ENCODE measurements at places on chromosomes 5 and 9.

DNA sequence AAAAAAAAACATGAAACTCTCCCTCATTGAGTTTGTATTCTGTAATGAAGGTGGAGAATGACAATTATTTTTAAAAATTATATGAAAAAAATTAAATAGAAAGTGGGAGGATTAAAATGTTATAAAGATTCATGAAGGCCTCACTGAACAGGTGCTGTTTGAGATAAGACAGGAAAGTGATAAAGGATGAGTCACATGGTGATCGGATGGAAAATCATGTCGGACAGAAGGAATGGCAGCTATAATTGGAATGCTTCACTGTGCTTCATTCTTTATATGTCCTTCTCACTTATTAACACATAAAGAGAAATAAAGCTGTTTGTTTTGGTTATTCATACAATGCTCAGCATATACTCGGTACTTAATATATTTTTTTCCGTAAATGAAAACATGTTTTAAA lies 464.5 kb upstream of the RGMB start:
- DNase-seq = no peak

DNA sequence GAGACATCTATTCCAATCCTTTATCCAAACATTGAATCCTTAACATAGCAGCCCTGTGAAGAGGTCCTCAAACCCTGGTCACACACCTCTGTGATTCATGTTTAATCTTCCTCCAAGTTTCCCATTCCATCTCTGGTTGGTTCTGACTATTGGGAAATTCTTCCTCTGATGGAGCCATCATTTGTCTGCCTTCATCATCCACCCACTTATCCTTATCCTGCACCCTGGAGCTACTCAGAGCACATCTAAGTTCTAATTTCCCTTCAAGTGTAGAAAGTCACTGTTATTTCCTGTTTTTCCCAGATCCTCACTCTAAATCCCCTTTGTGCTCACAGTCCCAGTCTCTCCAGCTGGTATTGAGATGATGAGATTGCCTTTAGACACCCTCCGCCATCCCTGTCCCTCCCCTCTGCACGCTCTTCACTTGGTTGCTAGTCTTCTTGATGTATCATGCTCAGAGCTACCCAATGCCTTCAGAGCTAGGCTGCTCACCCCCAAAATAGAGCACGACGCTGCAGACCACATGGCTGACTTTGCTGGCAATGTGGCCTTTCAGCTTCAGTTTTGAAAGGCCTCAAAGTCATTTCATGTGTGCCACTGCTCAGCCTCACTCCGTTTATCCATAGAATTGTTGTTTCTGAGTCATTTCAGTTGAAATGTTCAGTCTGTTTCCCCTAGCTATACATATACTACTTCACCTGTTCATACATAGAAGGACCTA lies 154.3 kb downstream of the PALM2AKAP2 start:
- no peak for DNase-seq

DNA sequence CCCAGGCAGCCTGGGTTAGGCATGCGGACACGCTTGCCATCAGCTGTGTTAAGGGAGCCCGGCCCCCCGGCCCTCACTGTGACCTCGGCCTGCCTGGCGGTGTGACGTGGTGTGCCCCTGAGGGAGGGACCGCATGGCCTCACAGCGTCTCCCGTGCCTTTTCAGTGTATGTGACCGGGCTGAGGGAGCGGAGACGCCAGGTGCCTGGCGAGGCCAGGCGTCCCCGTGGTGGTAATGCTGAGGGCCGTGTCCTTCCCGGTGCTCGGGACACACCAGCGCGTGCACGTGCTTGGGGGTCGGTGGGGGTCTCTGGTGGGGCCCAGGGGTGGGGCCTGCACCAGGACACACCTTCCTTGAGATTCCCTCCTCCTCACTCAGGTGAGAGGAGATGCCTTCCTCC lies 10.9 kb downstream of the RNU6ATAC start:
- DNase-seq = no peak

DNA sequence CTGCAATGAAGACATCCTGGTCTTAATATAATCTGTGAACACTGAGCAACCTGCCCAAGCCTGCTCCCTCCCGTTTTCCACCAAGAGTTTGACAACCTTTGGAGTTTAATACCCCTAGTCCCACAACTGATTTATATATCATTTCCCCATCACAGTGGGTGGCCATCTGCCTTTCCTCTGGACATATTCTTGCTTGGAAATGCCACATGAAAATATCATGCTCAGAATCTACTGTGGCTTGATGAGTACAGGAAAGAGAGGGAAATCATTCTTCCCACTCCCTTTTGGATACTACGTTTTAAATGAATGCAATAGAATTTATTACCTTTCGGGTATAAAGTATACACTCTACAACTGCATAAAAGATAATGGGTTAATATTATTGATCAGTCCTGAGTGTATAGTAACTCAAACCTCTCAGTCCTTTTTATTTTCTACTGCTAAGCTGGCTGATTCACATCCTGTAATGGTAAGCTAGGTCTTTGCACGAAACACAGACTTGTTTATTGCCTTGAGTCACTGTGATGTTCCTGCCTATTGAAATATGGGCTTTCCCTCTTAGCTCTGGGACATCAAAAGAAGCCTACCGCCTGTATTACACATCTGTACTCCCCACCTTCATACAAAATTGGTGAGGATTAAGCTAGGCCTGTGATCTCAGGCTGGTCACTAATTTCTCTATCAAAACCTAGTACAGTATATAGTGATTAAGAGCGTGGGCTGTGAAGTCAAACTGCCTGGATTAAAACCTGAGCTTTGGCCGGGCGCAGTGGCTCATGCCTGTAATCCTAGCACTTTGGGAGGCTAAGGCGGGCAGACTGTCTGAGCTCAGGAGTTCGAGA lies 67.6 kb upstream of the NR5A1 start:
- no peak for DNase-seq

- DNase-seq = no peak
Measured at GRCh38 chr9:19294219-19294618, 63.7 kb downstream of the DENND4C start.

DNA sequence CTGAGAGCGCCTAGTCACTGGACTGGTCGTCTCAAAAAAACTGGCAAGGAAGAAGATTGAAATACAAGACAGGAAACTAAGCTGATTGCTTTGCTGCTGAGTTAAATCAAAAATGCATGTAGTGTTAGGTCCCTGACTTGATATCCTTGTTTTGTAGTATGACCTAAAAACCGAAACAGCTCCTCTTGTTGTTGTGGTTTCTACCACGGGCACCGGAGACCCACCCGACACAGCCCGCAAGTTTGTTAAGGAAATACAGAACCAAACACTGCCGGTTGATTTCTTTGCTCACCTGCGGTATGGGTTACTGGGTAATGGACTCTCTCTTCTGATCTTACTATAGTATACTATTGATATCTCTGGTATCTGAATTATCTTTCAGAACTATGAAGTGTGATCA lies 4.3 kb downstream of the MTRR start:
- DNase-seq = no peak

DNA sequence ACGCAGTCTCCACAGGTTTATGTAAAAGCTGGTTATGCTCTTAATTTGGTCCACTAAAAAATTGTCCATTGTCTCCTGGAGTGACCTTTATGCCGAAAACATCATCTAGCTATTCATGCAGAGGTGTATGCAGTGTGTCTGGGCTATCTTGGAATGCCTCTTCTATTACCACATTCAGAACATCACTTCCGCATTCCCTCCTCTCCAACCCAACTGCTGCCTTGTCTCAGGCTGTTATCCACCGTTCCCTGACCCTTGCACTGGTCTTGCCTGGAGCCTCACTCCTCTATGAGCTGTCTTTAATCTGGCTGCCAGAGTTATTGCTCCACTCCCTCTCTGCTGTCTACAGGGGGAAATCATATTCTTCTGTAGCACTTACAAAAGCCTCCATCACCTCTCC lies 214.1 kb upstream of the ANKRD55 start:
- no peak for DNase-seq
